Esophagus squamous epithelium (tissue), 5 donors: ENCODE measurements at places on chromosomes 2 and 18. TPM values are rescaled to one million over a fixed set of nuclear protein-coding genes. Genes with fewer than 3 reads are reported as not detected.
A peak's percentile ranks its signal among the peaks of the same experiment; 100 is the strongest.

DNA sequence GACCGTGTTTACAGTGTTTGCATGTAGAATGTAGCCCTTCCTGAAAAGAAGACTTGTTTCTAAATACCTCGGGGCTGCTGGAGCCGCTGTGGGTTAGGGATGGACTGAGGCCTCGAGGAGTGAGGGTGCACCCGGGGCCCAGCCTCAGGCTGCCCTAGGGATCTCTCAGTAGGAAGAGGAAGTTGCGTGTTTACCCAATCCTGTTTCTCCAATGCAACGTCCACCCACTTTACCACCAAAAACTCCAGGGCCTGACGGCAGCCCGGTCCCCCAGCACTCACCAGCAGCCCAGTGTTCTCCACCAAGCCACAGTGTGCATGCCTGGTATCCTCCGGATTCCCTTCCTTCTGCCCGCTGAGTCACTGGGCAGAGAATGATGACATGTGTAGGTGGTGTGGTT lies 255.8 kb downstream of the GLI2 start:
- no peak for DNase-seq

DNA sequence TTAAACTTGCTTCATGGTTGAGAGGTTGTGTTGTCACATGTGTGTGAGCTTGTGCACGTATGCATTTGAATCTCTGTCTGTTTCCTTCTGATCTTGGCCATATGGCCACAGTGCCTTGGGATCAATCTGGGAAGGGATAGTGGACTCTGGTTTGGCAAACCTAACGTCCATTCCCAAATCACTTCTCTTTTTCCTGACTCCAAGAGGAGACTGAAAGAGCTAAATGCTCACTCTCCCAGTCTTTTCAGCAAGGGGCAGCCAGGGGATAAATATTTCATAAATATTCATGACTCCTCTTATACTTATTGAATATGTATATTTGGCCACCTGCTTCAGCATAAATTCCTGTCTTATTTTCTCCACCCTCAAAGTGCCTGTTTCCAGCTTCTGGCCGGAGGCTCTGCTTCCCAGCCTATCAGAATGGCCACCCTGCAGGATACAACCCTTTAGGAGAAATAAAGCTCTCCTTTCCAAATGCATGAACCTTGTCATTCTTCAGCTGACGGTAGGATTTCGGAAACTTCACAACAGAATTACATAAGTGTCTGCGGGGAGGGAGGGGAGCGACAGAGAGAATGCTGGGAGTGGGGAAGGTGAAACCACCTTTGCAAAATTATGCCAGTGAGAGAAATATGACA lies 112.2 kb upstream of the COPS8 start:
- no peak for DNase-seq

DNA sequence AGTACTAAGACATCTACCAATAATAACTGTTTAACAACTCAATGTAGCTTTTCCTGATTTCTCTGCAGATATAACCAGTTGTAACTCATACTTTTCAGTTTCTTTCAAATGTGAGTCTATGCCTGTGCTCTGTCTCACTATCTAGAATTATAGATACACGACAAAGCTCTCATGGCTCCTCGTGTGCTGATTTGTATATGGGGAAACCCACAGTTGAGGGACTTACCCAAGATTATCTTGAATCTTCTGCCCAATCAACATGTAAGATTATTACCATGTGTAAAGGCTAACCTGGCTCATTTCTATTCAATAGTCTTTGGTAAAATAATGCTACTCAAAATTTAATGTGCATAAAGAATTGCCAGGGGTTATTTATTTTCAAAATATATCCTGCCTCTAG lies 554.4 kb downstream of the FBXO15 start:
- no peak for DNase-seq

GRCh38 chr2:226953206-226953605 lies 117.4 kb downstream of the RHBDD1 start:
- DNase-seq: no peak

DNA sequence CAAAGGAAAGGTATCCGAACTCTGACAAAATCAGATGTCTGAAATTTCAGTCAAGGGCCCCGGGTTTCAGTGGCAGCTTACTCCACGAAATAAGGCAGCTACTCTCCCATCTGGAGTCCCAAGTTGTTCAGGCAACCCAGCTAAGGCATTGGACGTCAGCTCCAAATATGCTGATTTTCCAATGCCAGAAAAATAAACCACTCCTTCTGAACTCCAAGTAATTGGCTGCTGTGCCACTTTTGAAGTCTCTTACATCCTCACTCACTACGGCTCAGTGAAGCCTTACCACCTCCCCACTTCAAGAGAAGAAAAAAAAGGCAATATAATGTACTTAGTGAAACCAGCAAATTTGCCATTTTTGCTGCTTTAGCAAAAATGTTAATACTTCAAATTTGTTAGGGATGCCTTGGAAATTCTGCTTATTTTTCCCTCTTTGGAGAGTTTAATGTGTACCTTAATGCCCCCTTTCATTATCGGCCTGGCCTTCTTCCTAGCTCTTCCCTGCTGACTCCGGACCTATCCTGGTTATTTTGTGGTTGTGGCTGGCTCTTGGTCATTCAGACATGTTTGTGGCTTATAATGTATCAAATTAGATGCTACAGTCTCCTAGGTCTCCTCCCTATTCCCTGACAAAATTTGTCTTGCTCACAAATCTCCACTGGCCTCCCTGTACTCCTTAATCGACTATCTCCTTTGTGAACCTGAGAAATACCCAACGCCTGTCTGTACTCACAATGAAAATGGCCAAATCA lies 589.2 kb upstream of the ZEB2 start:
- no peak for DNase-seq

DNA sequence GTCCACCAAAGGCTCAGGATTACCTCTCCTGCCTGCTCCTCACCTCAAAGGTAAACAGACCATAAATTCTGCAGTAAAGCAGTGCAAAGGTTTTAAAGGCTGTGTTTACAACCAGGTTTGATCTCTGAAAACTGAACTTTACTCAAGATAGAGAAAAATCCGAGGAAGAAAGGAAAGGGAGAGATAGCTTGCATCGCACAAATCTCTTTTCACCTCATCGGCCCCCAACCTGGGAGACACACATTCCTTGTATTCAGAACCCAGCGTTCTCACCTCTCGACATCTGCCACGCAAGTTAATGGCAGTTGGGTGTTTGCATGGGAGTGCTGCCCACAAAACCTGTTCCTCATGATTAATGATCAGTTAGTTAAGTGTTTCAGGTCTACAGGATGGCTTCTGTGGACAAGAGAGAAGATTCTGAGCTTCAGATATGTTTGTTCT lies 72.6 kb downstream of the GATA6 start:
- DNase-seq: no peak

DNA sequence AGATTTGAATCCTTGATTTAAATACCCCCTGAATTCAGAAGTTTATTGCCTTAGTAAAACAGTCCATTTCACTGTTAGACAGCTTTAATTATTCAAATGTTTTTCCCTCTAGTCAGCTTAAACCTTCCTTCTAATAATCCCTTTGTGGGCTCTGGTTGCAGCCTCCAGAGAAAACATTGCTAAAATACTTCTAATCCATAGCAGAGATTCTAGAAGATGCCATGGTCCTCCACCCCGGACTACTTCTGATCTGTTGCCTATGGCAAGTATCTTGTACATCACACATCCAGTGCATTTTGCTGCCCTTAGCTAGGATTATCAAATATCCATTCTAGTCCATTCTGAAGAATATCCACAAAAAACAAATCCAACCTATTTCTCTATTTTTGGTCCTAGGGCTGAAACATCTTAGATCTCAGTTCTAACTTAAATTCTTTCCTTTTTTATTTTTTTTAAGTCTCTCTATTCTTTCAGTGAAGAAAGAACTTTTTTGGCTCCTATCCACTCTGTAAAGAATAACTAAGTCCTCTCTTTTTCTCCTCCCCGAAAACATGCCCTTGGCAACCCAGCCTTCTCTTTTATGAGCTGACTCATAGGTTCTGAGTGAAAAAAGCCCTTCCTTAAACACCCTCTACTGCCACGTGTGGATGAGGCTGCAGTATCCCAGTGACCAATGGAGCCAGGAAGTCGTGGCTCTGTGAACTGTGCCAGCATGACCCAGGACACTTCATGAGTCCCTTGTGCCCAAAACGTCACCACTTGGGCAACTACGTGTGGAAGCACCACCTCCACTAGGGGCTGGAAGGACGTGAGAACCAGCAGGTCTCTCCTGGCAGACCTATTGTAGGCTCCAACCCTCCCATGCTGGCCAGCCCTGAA lies 349.8 kb downstream of the TNS1 start:
- no peak for DNase-seq

DNA sequence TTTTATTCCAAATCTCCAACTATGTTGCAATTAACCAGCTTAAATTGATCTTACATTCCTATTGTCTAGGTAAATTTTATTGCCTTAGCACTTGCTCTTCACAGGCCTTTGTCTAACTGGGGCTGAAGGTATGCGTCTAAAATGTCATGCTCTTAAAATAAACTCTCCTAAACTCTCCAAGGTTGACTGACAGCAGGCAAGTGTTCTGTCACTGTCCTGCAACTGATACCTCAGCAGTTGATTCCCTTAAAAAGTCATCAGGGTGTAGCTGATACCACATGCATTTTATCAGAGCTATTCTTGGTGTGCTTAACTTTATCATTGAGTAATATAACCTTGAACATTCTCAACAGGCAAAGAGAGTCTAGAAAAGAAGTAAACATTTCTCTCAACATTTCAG lies 680 bp downstream of the TTN start:
- no peak for DNase-seq

- DNase-seq: no peak
Measured at GRCh38 chr2:219777388-219777787, 150.0 kb downstream of the SLC4A3 start.

GRCh38 chr2:38093527-38094165 lies 17.7 kb upstream of the CYP1B1 start:
- DNase-seq: no peak

- no peak for DNase-seq
Measured at GRCh38 chr2:11396467-11397445, 52.3 kb upstream of the ROCK2 start.

- no peak for DNase-seq
Measured at GRCh38 chr2:126751477-126751876, 95.5 kb downstream of the GYPC start.

DNA sequence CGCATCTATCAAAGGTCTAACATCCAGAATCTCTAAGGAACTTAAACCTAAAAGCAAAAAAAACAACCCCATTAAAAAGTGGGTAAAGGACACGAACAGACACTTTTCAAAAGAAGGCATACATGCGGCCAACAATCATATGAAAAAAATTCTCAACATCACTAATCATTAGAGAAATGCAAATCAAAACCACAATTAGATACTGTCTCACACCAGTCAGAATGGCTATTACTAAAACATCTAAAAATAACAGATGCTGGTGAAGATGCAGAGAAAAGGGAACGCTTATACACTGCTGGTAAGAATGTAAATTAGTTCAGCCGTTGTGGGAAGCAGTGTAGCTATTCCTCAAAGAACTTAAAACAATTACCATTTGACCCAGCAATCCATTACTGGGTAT lies 38.0 kb downstream of the PPP3R1 start:
- no peak for DNase-seq

DNA sequence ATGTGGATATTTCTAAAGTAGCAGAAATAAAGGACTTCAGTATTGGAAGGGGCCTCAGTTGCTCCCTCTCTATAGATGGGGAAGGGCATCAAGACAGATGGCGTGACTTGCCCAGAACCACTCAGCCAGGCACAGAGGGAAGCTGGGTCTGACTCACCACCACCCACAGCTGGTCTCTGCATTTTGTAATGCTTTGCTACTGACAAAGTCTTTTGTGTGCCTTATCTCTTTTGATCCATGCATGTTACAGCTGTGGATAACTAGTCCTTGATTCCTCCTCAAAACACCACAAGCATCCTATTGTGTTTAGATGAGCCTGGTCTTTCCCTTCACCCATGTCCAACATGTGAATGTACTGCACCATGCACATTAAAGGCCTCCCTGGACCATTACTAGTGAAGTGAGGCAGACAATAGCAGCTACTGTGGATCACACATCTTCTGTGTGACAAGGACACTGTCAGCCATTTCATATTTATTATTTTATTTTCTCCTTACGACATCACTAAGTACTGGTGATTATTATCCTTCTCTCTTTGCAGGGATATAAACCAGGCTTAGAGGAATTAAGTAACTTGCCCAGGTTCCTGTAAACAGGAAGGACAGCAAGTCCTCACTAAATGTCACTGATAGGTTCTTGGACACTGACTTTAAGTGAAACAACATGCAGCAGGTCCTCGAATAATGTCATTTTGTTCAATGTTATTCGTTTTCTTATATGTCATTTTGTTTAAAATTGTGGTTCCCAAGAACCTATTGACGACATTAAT lies 29.6 kb upstream of the IL37 start:
- DNase-seq: no peak

DNA sequence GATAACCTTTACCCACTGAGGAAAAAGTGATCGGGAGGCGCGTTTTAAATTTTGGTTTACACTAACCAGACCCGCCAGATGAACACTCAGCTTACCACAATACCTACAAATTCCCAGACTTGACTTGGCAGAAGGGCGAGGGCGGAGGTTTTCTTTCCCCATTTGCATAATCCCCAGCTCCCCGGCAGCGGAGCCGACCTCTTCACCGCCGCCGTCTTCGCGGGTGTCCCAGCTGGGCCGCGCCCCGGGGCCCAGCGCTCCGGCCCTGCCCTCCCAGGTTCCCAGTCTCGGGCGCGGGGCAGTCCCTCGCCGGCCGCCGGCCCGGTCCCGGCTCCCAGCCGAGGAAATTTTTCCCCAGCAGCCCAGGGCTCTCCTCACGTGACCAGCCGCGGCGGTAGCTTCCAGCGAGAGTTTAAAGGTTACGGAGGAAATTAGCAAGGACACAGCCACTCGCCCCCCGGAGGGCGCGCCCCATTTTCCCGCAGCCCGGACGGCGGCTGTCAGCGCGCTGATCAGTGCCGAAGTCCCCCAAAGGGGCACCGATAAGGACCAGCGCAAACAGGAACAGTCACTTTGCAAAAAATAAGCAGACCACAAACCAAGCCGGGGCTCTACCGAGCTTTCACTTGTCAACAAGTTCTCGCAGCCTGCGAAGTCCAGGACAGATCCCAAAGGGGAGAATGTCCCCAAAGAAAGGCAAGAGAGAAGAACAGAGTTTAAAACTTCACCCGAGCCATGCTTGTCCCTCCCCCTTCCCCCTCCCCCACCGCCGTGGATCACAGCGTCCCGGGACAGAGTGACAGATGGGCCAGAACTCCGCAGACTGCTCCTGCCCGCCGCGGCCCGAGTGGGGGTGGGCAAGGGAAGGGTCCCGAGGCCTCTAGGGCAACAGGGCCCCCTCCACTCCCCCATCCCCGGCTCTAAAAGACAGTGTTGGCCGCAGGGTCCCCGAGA lies 1.3 kb upstream of the PRKCE start:
- peak; percentile 24 for DNase-seq

CNGA3 gene
- total RNA-seq: 0.57 TPM

HK2 gene
- total RNA-seq: 11.2 TPM

SMAD2 gene
- 67.7 TPM for total RNA-seq

CCDC150 gene
- total RNA-seq: 3.6 TPM

MAP3K19 gene
- total RNA-seq: not detected

CD226 gene
- 0.79 TPM for total RNA-seq

PDE1A gene
- total RNA-seq: 2.4 TPM

ABCB11 gene
- total RNA-seq: 0.18 TPM

STARD6 gene
- not detected for total RNA-seq

G6PC2 gene
- not detected for total RNA-seq

SCN3A gene
- total RNA-seq: 0.83 TPM
